ENCODE measurements at places on chromosomes 2 and 18. TPM values are rescaled to one million over a fixed set of nuclear protein-coding genes. Genes with fewer than 3 reads are reported as not detected.

The FBXO41 gene
- 25.6 TPM for total RNA-seq

The ZEB2 gene
- 32.7 TPM for total RNA-seq

DNA sequence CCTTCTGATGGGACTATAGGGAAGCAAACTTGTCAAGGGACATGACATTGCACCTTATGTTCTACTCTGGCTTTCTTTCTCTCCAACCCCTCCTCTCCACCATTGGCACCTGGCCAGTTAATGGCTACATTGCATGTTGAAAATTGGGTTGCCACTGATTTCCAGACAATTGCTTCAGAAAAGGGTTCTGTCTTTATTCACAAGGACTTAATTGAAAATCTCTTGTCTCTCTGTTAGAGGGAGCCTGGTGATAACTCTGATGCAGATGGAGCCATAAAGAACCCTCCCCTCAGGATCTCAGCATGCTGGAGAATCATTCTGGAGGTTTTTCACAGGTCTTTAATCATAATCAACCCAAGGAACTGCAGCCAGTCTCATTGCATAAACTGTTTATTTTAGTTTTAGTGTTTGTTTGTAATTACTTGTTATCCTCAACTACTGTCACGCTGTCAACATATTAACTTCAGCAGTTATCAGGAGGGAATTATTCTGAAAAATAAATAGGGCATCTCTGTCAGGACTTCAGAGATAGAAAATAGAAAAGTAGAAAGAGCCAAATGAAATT lies 316.8 kb downstream of the RIT2 start:
- no peak overlapping the region for H3K4me3 ChIP-seq
- DNase-seq = no peak
- H3K27ac ChIP-seq = no peak overlapping the region
- H3K4me1 ChIP-seq = no peaks in the 10 kb centered on the region
- H3K27me3 ChIP-seq = no peaks in the 10 kb centered on the region

- H3K4me1 ChIP-seq = no peaks in the 10 kb centered on the region
- H3K4me3 ChIP-seq = no peak overlapping the region
- no peaks in the 10 kb centered on the region for H3K27me3 ChIP-seq
- H3K36me3 ChIP-seq = no peaks in the 10 kb centered on the region
- no peak for DNase-seq
- no peak overlapping the region for H3K27ac ChIP-seq
Observed at GRCh38 chr2:158731386-158731785, 63.7 kb upstream of the DAPL1 start.

DNA sequence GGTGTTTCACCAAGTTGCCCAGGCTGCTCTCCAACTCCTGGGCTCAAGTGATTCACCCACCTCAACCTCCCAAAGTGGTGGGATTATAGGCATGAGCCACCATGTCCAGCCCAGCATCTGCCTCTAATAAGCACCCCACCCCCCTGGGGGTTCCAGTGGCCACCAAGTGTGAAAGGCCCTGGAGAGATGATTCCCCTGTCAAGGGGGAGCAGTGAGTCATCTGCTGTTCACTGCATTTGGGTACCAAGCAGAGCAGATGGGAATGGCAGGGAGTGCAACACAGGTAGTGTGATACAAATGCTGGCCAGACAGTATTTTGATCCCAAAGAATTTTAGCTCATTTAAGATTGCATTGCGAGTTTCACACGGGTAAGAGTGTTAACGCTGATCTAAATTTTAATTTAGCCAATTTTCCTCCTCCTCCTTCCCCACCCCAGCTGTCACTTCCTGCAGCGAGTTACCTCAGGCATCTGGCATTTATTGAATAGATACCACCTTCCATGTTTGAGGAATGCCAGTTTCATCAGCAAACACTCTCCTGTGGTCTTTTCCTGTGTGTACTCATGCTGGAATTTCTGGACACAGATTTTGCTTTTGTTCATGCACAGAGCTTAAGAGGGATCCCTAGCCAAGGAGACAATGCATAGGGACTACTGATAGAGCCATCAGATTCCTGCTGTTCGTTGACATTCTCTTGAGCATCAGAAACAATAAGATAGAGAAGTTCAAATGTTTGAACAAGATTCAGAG lies 32.4 kb upstream of the NCK2 start:
- H3K4me3 ChIP-seq = no peak overlapping the region
- H3K27me3 ChIP-seq = no peaks in the 10 kb centered on the region
- no peaks in the 10 kb centered on the region for H3K36me3 ChIP-seq

All from CD8-positive, alpha-beta memory T cell (primary cell).